Spinal cord (tissue), 10 donors: ENCODE measurements at places on chromosomes 2 and 18.

- no peak for DNase-seq
Measured at GRCh38 chr2:109558076-109558882, 55.5 kb downstream of the SEPTIN10 start.

DNA sequence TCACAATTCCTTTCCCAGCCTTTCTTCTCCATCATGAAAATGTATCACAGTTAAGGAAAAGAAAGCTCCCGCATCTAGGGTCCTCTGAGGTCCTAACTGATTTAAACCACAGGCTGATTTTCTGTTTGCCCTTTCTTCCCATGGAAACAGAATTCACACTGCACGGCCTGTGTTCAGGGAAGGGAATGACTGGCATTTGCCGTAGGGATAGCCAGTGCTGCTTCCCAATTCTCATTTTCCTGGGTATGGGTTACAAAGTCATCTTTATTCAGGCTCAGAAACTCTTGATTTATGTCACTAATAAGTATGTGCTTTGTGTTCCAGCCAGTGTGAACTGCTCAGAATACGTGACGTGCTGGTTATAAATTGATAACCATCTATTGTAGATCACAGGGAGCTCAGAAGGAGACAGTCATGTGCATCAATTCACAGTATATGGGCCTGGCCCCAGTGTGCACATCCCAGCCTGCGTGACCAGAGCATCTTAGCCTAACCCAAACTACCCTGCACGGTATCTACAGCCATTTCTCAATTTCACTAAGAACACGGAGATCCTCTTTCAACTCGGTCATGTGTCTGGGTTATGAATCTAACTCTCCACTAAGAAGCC, 163.3 kb downstream of the LRRC30 start:
- no peak for DNase-seq

DNA sequence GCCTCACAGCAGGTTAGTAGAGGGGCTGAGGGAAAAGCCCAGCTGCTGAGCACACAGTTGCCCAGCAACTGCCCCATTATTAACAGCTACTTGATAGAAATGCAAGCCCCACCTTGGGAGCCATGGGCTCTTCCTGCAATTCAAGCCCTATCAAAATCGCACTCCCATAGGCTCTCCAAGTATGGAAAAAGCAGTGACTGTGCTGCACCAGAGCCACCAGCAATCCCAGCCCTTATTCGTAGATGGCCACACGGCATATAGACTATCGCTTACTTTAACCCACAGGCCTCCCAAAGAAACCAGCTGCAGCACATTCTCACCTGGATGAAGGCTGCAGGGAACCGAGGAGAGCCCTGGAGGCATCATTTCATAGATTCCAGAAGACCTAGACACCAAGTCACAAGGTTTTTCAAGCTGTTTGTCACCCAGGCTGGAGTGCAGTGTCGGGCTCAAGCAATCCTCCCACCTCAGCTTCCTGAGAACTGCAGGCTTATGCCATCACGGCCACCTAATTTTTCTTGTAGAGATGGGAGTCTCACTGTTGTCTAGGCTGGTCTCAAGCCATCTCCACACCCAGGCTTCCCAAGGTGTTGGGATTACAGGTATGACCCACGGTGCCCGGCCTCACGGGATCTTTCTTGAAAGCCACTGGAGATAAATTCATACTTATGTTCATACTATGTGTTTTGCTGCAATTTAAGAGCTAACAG, 11.3 kb downstream of the NCL start:
- no peak for DNase-seq

GRCh38 chr2:173935305-173935704, 29.9 kb downstream of the SP3 start:
- DNase-seq = no peak

- DNase-seq = no peak
Measured at GRCh38 chr2:45264227-45265225, 255.3 kb upstream of the SIX2 start.

GRCh38 chr2:72785517-72785916, 40.3 kb downstream of the EXOC6B start:
- DNase-seq = no peak

GRCh38 chr2:160063879-160064612, 1.6 kb upstream of the PLA2R1 start:
- DNase-seq = peak; percentile 30

- no peak for DNase-seq
Measured at GRCh38 chr2:173062801-173063200, 12.8 kb upstream of the MAP3K20 start.

DNA sequence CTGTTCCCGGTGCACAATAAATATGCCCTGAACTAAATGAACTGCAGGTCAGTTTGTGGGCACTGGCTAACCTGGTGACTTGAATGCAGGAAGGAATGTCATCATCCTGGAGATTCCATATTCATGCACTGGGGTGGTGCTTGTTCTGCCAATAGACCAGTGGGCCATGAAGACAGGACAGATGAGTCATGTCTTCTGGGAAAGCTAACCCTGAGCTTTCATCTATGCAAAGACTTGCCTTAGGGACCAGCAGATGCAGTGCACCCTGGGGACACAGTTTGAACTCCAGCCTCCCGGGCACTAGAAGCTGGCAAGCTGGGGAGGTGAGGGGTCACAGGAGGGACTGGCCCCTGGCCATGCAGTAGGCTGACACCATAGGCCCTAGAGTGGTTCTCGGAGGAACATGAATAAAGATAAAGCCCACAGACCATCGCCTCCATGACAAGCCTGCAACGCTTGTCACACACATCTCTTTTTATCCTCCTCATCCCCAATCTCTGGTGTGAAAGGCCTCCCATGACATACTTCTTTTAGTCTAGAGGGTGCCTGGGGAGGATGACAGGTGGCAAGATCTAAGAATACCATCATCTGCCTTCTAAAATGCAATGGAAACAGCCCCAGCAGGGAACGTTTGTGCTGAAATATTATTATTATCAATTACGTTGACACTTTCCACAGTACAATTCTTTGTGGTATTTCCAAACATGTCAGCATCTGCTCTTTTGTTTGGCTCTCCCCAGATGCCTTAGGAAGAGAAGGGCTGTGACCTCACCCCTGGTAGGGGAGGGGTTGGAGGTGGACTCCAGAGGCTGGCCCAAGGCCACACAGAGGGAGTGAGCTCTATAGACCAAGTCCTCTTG, 267.4 kb upstream of the RAB6C start:
- no peak for DNase-seq

GRCh38 chr2:40357667-40358066, 94.2 kb downstream of the SLC8A1 start:
- no peak for DNase-seq

GRCh38 chr2:238525990-238526389, 99.3 kb downstream of the ASB1 start:
- peak; percentile 48 for DNase-seq

- no peak for DNase-seq
Measured at GRCh38 chr18:45528712-45529336, 86.5 kb upstream of the SLC14A2 start.

DNA sequence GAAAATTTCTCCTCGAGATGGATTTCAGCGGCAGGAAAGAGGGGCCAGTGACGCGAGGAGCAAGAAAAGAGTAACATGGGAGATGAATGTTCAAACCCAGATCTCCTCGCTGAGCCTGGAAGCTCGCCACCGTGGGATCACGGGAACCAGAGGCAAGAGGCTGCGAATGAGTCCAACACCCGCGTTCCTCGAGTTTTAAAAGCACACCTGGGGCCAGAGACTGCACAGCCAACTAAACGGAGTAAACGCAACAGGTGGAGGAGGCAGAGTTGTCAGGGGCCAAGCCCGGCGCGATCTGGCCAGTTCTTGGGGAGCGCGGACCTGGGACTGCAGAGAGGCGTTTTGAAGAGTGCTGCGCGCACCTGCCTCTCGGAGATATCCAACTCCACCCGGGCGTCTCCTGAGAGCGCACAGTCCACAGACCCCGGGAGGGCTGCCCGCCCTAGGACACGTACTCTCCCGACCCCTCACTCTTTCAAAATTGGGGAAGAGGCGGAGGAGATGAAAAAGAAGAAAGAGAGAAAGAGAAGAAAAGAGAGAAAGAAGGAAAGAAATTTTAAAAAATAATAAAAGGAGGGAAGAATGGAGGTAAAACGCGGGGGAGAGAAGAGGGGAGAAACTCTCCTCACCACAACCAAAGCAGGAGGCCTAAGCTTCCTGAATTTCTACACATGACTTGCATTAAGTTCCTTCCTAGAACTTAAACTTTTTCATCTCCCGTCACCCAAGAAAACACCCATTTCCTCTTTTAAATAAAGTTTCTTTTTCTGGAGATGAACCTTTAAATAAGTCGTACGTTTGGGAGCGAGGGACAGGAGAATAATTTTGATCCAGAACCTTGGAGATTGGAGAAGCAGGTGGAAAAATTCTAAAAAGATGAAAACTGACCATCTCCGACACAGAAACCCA, 5.3 kb upstream of the PAX3 start:
- DNase-seq = no peak

- no peak for DNase-seq
Measured at GRCh38 chr2:84375020-84375419, 84.1 kb downstream of the SUCLG1 start.

GRCh38 chr2:75641587-75641986, 5.0 kb upstream of the MRPL19 start:
- DNase-seq = no peak

- no peak for DNase-seq
Measured at GRCh38 chr18:23939896-23940295, 74.7 kb upstream of the TTC39C start.

DNA sequence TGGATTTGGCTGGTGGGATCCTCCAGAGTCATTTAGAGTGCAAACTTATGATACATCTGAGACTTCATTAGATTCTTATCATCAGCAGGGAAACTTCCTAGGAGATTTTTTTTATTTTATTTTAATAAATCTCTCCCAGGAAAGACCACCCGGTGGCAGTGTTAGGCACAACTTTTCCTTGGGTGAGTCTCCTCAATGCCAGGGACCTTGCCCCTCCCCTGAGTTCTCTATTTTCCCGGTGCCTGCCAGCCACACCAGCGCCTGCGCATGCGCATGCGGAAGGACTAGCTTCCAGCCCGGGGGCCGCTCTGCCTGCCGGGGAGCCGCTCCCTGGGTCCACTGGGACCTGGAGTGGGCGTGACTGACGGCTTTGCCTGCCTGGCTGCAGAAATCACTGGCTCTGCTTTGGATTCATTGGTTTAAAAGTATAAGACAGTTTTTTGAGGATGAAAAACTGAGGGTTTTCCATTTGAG, 86.6 kb downstream of the TMEM182 start:
- DNase-seq = peak; percentile 96

GRCh38 chr2:240604291-240604938, 17.9 kb downstream of the CAPN10 start:
- peak; percentile 80 for DNase-seq

DNA sequence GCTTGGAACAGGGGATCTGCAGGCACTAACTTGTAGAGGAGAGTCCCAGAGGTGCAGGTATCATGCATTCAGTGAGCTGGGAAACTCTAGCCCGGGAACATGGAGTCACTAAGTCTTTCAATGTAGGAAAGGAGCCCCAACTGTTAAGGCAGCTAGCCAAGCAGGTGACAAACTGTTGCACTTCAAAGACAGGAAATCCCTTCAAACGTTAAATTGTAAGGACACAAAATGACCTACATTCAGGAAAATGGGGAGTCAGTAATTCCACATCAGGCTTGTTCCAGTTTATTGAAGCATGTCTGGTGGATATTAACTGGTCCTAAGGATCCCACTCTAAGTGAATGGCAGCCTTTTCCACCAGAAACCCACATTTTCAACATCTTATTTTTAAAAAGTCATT, 364.5 kb downstream of the MTX2 start:
- no peak for DNase-seq

DNA sequence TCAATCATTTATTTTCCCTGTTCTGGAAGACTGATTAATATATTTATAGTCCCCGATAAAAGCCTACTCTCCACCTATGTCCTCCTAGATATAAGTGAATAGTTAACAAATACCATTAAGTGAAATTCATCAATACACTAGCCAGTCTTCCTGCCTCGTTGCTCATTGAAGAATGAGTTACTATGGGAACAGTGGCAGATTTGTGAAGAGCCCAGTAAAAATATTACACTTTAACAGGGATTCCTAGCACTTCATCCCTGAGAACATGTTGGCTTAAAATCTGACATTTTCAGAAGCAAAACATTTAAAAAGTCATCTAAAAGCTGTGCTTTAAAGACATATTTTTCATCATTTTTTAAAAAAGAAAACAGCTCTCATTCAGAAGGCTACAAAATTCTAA, 848.7 kb upstream of the NXPH2 start:
- DNase-seq = peak; percentile 36

DNA sequence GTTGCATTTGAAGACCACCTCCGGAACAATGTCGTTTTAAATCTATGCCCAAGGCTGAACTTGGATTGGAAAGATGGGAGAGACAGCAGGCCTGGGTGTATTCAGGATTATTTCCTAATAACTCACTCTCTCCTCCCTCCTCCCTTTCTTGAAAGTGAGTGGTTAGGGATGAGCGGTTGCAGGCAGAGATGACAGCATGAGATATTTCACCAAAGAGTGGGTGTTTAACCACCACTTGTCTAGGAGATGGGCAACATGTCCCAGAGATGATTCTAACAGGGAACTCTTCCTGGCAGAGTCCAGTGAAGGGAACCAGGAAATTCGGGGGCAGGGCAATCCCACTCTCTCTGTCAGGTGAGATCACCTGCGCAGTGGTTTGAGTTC, 123.2 kb downstream of the KCTD1 start:
- no peak for DNase-seq

DNA sequence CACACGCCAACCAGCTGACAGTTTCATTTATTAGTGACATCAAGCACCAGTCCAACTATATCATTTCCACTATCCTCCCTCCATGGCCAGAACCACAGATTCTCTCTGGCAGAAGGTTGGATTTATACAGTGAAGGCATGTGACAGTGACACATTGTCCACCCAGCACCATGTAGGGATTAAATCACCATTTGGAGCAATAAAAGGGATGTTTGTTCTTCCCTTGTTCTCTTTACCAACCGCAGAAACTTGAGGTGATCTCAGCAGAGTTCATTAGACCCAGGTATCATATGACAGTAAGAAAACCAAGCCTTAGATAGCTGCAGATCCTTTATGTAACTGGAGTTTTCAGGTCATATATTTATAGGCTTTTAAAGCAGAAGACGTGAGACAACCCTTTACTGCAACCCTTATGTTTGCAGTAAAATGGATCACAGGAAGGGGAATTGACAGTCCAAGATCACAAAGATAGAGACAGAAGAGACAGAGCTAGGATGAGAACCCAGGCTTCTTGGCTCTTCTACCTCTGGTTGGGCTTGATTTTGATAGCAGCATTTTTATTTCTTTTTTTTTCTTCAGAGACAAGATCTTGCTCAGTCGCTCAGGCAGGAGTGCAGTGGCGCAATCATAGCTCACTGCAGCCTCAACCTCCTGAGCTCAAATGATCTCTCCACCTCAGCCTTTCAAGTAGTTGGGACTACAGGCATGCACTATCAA, 80.1 kb downstream of the XDH start:
- DNase-seq = peak; percentile 4

DNA sequence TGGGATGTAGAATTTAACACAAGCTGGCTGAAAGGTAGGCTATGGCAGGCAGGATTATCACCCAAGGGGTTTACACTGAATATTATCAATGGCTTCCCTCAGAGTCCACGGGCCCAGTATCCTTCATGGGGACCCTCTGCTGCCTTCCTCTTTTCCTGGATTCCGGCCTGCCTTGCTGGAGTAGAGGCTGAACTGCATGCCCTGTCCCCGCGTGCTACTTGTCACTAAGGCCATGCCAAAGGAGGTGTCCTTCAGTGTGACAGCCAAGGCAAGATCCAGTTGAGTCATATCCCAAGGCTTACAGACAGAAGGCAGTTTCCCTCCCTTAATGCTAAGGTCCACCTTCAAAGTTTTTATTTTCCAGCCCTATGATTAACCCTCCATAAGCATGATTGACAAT, 156.3 kb downstream of the CYP26B1 start:
- no peak for DNase-seq
